ENCODE measurements at places on chromosomes 6 and 20. TPM values are rescaled to one million over a fixed set of nuclear protein-coding genes. Genes with fewer than 3 reads are reported as not detected.

Gene MUC22
- 0.02 TPM for polyA plus RNA-seq

Gene GSTA1
- not detected for polyA plus RNA-seq

Gene MOXD1
- 3.5 TPM for polyA plus RNA-seq

Gene MAS1
- 0.02 TPM for polyA plus RNA-seq

Gene CLDN20
- polyA plus RNA-seq, result not detected

GRCh38 chr6:137115658-137116057, 57.8 kb downstream of the IL22RA2 start:
- no peak overlapping the region for H3K27ac ChIP-seq
- no peaks in the 10 kb centered on the region for H3K27me3 ChIP-seq
- no peaks in the 10 kb centered on the region for H3K4me1 ChIP-seq
- no peak for DNase-seq
- H3K4me3 ChIP-seq, result no peak overlapping the region

- no peaks in the 10 kb centered on the region for H3K27me3 ChIP-seq
- DNase-seq, result no peak
- H3K4me1 ChIP-seq, result no peaks in the 10 kb centered on the region
- no peak overlapping the region for H3K4me3 ChIP-seq
- no peaks in the 10 kb centered on the region for H3K36me3 ChIP-seq
Observed at GRCh38 chr6:80263585-80263984, 157.1 kb downstream of the BCKDHB start.
